Mammary epithelial cell (primary cell): ENCODE measurements at places on chromosomes 1 and 21. TPM values are rescaled to one million over a fixed set of nuclear protein-coding genes. Genes with fewer than 3 reads are reported as not detected.

Gene CLDN14
- polyA plus RNA-seq = not detected

Gene HPDL
- polyA plus RNA-seq = 0.76 TPM

Gene KCNJ10
- polyA plus RNA-seq = not detected

Gene UTS2
- not detected for polyA plus RNA-seq

Gene CD1C
- polyA plus RNA-seq = not detected

Gene L1TD1
- 0.37 TPM for polyA plus RNA-seq

Gene CAPZA1
- polyA plus RNA-seq = 136 TPM

Gene ACKR1
- polyA plus RNA-seq = not detected

DNA sequence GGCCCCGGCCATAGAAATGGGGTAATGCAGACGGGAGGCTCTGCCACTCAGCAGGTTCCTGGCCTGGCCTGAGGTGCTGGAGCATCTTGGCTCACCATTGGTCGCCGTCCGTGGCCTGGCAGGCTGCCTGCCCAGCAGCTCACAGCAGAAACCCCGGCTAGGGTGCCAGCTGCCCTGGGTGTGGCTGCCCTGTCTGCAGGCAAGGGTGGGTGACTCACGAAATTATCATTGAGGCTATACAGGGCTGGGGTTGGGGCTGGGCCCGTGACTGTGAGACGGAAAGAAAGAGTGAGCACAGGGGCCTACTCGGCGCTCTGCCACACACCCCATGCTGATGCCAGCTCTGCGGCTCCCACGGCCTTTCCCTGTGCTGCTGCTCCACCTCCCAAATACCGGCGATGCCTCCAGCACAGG, 8.0 kb upstream of the PKP1 start:
- DNase-seq = peak; percentile 100

DNA sequence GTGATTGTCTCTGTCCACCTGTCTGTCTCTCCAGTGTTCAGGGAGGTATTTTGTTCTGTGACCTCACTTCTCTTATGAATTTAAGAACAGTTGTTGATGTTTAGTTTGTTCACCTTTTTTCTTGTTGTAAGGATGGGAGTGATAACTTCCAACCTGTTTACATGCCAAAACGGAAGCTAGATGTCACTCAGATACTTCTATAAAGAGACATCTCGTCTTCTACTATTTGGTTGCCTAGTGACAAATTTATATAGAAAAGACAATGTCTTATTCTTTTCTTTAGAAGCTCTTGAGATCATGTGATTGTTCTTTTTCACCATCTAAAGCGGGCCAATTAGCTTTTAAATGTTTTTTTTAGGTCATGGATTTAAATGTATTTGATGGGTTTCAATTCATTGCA, 33.8 kb downstream of the PRSS38 start:
- DNase-seq = no peak

GRCh38 chr1:201884425-201884824, 4.3 kb upstream of the SHISA4 start:
- no peak for DNase-seq

DNA sequence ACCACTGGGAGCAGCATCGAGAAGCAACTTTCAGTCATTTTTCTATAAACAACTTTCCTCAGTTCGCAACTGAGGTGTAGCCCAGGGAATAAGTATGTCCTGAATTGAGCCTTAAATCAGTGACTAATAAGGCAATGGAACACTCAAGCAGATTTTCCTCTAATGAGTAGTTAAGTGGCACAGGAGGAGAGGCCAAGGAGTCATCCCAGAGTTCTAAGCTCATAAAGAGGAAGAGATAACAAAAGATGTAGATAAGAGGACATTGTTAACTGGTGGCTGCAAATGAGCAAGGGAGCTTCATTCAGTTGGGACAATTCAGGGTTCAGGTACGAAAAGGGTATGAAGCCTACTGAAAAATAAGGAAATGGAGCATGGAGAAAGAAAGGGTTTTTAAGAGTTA, 64.5 kb downstream of the LRRC40 start:
- DNase-seq = no peak

DNA sequence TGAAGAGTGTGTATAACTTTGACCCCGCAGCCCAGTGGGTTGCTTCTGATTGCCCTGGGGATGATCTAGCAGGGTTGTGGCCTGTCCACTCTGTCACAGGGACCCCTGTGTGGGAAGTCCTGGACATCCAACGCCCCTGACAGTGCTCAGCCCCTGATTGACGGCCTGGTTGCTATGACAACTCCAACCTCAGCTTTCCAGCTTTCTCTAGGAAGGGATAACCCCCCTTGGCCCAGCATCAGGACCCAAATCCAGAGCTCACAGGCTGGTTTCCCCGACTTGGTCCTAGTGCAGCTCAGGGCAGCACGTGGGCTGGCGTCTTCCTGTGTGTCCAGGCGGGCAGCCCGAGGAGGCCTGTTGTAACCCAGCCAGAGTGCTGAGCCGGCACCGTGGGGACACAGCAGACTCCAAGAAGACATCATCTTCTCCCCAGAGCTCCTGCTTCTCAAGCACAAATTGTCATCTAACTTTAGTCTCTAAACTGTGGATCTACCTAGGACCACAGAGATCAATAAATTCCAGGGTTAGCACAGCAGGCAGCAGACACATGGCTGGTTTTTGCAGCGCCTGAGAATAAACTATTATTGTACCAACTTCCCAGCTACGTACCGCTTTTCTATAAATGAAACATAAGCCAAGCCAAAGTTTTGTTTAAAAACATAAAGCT, 18.9 kb upstream of the PDXK start:
- DNase-seq = no peak

DNA sequence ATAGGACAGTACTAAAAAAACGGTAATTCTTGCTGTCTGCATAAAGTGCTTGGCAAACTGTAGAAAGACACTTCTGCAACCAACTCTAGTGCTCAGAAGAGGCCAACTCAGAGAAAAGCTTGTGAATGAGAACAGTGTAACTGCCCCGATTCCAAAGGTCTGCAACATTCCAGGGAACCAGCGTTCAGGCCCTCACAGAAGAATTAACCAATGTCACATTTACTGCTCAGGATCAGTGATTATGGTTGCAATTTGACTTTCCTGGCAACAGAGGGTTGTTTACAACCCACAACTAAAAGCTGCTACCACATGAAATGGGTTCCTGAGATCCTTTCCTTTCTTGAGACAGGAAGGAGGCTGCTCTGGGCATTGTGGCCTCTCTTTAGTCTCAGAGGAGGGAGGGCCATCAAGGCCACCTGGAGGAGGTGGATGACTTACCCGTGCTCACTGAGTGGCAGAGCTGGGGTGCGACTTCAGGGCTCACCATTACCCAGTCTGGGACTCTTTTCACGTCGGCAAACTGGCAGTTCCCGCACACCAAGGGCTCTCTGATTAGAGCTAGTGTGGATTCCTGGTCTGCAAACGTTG, 15.3 kb downstream of the SRSF4 start:
- no peak for DNase-seq

DNA sequence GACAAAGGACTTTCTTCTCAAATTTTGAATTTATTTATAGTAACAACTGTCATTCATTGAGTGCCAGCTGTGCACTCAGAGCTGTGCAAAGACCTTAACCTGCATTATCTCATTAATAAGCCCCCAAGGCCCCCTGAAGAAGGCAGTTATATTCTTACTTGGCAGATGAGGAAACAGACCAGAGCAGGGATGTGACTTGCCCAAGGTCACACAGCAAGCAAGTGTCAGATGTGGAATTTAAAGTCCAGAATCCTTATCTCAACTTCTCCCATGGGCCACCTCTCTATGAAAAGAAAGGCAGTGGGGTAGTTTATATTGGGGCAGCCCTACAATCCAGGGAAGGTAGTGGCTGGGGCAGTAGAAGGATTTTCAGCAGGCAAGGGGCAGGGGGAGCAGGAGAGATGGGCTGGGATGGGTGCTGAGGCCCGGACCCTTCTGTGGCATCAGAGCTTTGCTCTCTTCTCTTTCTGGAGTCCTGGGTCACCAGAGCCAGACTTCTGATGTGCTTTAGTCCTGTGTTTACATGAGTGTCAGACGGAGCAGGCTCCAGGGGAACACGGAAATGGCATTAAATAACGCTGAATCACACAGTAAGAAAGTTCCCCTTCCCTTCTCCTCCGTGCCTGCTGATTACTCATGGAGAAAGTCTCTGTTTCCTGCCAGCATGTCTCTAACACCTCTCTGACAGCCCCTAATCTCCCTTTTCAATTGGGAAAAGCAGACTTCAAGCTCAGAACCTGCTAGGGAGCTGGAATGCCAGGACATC, 39.5 kb downstream of the EPHB2 start:
- peak; percentile 83 for DNase-seq

DNA sequence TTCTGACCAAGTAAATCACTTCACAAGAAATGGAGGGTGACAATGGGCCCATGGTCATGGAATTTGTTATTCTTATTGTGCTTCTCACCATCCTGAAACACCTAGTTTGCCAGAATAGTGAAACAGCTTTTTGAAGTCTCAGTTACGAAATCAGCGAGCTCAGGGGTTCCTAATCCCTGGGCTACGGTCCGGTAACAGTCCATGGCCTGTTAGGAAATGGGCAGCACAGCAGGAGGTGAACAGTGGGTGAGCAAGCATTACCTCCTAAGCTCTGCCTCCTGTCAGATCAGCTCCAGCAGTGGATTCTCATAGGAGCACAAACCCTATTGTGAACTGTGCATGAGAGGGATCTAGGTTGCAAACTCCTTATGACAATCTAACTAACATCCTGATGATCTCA, 1356.3 kb downstream of the KCNT2 start:
- no peak for DNase-seq

DNA sequence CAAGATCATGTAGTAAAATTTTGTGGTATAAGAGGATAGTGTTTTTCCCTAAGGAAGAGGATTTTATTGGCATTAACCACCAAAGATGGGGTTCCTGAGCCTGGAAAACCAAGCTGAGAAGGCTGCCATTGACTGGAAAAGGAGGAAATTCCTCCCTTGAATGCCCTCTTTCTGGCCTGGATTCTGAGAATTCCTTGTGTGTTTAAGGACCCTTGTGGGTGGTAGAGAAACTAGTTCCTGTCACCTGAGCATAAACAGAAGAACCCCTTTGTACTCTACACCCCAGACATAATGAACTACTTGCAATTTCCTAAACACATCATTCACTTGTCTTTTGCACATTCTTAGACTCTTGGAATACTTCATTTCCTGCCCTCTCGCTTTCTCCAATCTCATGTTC, 33.1 kb upstream of the CEP350 start:
- no peak for DNase-seq

- DNase-seq = no peak
Measured at GRCh38 chr1:98315309-98315708, 346.2 kb upstream of the SNX7 start.

DNA sequence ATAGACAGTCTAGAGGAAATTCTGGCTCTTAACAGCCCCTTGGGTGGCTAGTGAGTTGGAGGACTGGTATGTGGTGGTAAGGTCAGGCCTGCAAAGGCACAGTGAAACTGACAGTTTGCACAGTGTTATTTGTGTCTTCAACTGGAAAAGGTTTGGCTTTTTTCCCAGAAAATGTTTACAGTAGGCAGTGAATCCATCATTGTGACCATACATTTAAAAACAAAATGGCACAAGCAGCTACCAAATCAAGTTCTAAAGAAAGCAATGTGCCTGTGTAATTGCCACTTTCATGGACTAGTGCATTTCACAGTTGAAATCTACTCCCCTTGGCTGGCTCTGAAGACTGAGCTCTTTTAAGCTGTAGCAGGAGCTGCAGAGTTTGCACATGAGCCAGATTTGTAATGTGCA, 24.8 kb downstream of the ATPAF1 start:
- peak; percentile 69 for DNase-seq

DNA sequence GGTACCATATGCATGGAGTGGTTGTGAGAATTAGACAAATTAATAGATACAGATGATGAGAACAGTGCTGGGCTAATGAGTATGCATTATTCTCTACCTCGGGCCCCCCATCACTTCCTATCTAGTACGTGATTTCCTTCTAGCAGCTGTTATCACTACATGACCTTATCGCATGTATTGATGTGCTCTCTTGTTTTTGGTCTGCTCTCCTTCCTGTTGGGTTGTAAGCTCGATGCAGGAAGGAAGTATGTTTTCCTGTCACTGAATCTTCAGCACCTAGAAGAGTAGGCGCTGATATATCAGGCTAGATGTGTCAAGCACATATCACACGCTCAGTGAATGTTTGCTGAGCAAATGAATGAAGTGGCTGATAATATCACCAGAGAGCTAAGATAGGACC, 43.9 kb upstream of the IFNAR2 start:
- DNase-seq = no peak

GRCh38 chr1:182564406-182565004, 24.6 kb downstream of the RNASEL start:
- no peak for DNase-seq

GRCh38 chr1:6962996-6963911, 178.0 kb downstream of the CAMTA1 start:
- DNase-seq = no peak

DNA sequence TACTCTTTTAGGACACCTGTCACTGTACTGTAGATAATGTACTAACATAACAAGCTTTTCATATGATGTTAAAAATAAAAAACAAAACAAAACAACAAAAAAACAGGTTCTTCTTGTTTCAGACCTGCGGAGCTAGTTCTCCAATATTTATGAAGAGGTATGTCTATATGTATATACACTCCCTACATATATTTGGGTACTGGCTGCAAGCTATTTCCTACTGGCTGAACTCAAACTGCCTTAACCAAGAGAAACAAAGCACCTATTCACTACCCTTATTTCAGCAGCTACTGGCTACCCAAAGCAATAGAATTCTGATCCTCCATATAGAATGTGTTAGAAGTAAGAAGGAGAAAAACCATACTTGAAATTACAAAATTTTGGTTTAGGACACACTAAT, 73.5 kb downstream of the ABL2 start:
- DNase-seq = no peak

DNA sequence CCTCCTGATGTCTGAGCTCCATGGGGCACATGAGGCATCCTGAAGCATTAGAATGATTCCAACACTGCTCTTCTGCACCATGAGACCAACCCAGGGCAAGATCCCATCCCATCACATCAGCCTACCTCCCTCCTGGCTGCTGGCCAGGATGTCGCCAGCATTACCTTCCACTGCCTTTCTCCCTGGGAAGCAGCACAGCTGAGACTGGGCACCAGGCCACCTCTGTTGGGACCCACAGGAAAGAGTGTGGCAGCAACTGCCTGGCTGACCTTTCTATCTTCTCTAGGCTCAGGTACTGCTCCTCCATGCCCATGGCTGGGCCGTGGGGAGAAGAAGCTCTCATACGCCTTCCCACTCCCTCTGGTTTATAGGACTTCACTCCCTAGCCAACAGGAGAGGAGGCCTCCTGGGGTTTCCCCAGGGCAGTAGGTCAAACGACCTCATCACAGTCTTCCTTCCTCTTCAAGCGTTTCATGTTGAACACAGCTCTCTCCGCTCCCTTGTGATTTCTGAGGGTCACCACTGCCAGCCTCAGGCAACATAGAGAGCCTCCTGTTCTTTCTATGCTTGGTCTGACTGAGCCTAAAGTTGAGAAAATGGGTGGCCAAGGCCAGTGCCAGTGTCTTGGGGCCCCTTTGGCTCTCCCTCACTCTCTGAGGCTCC, 11.1 kb upstream of the RASSF5 start:
- DNase-seq = no peak

DNA sequence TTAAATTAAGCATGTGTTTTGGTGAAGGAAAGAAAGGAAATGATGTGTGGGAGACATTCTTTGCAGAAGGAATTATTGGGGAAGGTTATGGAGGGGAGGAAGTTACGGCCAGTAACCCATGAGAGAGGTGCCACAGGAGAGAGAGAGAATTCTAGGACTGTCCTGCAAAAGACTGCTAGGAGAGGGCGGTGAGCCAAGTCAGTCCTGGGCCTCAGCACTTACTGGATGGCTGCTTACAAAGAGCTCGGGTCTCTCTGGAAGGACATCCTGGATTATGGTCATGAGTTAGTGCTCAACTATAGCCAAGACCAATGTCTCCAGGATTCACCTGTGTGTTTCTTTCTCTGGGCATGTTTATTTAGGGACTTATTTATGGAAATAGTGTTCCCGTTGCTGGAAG, 74.4 kb upstream of the HSD17B7 start:
- DNase-seq = no peak

- no peak for DNase-seq
Measured at GRCh38 chr1:55378582-55378981, 163.4 kb upstream of the USP24 start.
